ENCODE measurements at places on chromosomes 2 and 18. TPM values are rescaled to one million over a fixed set of nuclear protein-coding genes. Genes with fewer than 3 reads are reported as not detected.

DNA sequence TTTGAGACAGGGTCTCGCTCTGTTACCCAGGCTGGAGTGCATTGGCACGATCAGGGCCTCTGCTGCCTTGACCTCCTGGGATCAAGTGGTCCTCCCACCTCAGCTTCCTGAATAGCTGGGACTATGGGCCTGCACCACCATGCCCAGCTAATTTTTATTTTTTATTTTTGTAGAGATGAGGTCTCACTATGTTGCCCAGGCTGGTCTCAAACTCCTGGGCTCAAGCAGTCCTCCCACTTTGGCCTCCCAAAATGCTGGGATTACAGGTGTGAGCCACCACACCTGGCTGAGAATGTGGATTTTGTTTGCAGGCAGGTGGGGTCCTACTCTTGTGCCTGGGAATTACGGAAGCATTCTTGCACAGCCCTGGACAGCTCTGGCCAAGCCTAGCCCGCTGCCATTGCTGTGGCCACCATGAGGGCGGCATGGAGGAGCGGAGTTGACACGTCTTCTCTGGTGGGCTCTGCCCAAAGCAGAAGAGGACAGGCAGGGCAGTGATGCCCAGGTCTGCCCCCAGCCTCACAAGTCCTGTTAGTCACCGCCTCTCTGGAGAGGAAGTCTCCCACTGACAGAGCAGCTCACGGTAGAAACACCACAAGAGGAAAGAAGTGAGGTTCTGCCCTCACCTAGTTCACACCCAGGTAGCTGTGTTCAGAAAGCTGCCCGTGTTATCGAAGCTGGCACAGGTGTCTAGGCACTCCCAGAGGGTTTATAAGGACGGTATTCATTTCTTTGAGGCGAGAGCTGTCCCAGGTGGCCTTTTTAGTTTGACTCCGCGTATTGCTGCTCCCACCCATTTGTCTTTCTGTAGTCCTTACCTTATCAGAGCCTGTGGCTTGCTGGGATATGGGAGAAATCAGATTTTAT is 46.2 kb downstream of the ARMC9 start:
- peak; percentile 9 for DNase-seq

DNA sequence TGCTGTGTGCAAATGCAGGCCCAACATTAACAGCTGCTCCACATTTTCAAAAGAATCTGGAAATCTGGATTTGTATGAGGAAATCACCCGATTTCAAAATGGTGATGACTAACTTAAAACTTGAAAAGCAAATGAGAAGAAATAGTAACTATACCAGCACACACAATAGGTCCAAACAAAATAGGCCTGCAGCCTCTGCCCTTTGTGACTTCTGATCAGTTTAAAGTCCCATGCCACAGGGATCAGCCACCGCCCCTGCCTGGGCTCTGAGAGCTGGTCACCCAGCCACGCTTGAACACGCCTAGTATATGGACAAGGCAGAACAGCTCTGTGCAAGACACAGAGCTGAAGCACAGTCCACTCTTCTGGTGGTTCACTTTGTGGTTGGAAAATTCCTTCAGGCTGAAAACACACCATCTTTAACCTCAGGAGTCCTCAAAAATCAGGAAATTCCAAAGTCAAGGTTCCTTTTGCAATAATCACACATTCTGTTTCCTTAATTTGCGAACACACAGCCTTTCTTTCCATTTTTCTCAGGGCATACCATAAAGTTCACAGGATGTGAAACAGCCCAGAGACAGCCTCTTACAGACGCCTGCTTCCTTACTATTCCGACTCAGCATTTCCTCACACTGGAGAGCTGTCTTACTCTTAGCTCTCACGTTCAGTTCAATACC is 150.1 kb upstream of the RIOK3 start:
- no peak for DNase-seq

- no peak for DNase-seq
Measured at GRCh38 chr2:70101174-70101573, 13.9 kb downstream of the PCBP1 start.

DNA sequence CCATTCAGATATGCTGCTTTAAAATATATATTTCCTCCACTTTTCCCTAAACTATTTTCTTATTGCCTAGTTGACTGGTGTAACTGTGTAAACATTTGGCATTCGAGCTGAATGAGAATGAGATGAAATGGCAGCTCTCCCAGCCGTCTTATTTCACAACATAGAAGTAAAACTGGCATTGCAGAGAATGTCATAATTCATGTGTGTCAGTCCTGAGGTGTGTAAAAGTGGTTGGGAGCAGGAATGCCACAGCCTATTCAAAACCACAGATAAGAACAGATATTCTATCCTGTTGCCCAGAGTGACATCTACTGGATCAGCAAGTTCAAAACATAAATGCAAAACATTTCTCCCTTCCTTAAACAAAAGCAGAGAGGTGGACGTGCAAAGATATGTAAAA is 565.5 kb upstream of the CHAC2 start:
- DNase-seq, result no peak

DNA sequence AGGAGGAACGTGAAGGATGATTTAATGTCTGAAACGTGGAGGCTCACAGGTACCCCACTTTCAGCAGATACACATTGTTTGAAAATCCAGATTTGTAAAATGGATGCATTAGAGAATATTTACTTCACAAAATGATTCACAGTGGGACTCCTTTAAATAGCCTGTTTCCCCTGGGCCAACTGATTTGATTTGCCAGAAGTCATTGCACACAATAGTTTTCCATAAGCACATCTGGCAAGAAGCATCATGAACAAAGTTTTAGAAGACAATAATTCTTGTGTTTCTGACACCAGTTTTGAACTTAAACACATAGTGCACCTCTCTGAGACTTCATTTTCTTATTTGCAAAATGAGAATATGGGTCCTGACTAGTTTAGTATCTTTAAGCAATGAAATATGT is 451.4 kb upstream of the SLC14A2 start:
- no peak for DNase-seq

The FRZB gene
- total RNA-seq, result 7.1 TPM

DNA sequence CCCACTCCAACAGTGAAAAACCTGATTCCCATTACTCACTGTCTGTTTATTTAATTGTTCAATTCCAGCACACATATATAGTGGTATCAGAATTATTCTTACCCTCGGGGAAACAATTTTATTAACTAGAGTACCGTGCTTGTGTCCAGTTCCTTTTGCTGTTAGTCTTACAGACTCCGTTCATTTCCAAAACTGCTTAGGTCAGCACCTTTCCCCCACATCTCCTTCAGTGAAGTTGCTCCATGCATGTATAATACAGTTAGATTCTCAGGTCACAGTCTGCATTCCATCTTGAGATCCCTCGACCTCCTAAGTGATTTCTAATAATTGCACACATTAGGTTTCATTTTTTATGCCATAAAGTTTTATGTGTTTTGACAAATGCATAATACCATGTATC is 56.3 kb upstream of the ZNF521 start:
- no peak for DNase-seq
